ENCODE measurements at places on chromosomes 16 and 17. TPM values are rescaled to one million over a fixed set of nuclear protein-coding genes. Genes with fewer than 3 reads are reported as not detected.

Gene WNK4
- total RNA-seq: not detected

- no peak for DNase-seq
Measured at GRCh38 chr16:80693553-80693952, 110.8 kb downstream of the CDYL2 start.

Gene KRTAP17-1
- not detected for total RNA-seq

Gene ABCA5
- total RNA-seq: 26.1 TPM

Gene GRB7
- total RNA-seq: 1.5 TPM

Gene HOXB1
- total RNA-seq: not detected

Gene NLRC5
- total RNA-seq: 10.2 TPM

DNA sequence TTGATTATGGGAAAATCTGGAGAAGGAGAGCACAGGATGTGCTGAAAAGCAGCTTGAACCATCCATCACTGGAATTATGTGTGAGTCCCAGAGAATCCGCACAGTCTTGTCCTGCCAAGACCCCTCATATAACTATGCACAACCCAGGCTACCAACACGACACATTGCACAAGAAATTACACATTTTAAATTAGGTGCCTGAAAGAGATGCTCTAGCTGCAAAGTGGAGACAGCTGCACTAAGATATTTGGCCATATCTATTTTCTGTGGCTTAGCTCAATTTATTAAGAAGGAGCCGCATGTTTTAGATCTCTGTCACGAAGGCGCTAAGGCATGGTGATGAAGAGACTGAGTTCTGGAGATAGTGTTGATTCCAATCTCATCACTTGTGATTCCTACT lies 1308.4 kb downstream of the CDH8 start:
- no peak for DNase-seq

- DNase-seq: no peak
Measured at GRCh38 chr17:18932360-18933055, 19.5 kb upstream of the SLC5A10 start.

Gene KRTAP3-2
- not detected for total RNA-seq

DNA sequence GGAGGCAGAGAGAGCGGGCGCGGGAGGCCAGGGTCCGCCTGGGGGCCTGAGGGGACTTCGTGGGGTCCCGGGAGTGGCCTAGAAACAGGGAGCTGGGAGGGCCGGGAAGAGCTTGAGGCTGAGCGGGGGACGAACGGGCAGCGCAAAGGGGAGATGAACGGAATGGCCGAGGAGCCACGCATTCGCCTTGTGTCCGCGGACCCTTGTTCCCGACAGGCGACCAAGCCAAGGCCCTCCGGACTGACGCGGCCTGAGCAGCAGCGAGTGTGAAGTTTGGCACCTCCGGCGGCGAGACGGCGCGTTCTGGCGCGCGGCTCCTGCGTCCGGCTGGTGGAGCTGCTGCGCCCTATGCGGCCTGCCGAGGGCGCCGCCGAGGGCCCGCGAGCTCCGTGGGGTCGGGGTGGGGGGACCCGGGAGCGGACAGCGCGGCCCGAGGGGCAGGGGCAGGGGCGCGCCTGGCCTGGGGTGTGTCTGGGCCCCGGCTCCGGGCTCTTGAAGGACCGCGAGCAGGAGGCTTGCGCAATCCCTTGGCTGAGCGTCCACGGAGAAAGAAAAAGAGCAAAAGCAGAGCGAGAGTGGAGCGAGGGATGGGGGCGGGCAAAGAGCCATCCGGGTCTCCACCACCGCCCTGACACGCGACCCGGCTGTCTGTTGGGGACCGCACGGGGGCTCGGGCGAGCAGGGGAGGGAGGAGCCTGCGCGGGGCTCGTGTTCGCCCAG lies 1.2 kb upstream of the CBX4 start:
- DNase-seq: no peak

GRCh38 chr17:74610108-74610507 lies 13.4 kb downstream of the CD300E start:
- no peak for DNase-seq

GRCh38 chr16:87368029-87368770 lies 15.4 kb downstream of the FBXO31 start:
- no peak for DNase-seq

- DNase-seq: peak; percentile 71
Measured at GRCh38 chr17:18129041-18129502, 20.5 kb downstream of the MYO15A start.
